ENCODE measurements at places on chromosomes 13 and 19.
A peak's percentile ranks its signal among the peaks of the same experiment; 100 is the strongest.

DNA sequence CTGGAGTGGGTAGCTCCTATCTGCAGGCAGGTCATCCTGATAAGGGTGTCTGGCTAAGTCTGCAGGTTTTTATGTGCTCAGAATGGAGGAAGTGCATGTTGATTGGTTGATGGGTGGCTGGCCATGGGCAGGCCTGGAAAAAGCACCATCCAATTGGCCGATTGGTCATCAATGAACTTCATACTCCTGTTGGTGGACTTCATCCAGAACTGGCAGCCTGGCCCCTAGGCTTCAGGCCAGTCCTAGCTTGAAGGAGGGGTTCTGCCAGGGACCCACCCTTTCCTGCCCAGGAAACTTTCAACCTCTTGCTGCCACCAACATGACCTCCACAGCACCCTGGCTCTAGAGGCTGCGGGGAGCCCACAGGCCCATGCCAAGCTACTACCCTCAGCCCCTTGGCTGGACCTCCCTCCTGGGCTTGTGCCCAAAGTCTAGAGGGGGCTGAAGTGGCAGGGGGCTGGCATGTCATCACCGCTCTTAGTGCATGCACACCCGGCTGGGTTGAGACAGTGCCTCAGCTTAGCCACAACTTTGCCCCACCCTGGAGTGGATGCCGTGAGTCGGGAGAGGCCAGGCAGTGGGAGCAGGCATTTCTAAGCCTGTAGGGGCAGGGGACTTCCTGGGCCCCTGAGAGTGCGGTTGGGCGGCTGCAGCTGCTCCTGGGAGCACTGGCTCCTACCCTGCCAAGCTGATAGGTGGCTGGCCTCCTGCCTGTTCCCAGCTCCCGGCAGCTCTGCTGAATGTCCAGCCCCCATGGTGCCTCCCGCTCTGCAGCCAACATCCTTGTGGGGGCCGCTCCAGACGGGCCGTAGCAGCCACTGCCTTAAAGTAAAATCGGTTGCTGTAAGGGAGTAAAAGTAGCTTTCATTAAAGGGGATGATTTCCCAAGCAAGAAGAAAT lies 13.2 kb downstream of the DNAJC15 start:
- no peak for DNase-seq

DNA sequence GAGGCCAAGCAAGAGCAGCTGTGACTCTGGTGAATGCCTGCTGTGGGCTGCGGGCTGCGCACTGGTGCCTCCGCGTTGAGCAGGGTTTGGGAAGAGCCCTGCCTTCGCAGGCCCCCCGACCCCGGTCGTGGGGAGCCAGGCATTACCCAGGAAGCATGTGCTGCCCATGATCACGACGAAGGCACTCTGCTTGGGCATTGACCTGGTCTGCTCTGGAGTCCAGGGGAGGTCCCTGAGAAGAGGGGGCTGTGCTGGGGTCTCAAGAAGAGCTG lies 19.2 kb downstream of the RANBP3 start:
- no peak for DNase-seq

- no peak for DNase-seq
Observed at GRCh38 chr13:46554951-46555350, 2.0 kb downstream of the LRCH1 start.

- no peak for DNase-seq
Observed at GRCh38 chr13:70612881-70613280, 504.6 kb upstream of the KLHL1 start.

- DNase-seq = no peak
Observed at GRCh38 chr13:85737952-85738351, 61.3 kb downstream of the SLITRK6 start.

DNA sequence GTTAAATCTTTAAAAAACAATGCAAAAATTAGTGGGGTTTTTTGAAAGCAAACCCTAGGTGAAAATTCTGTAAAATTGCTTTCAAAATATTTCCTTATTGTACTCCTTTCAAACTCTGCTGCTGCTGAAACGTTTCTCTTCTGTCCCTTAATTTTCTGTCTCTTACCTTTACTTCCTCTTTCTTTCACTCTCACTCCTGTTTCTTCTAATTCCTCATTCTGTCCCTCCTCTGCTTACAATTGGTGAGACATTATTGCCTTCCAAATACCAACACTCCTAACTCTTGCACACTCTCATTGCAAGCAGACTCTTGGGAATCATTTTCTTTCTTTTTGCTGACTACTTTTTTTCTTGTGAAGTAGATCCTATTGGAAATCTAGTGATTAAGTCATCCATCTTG lies 685.6 kb upstream of the SLITRK1 start:
- no peak for DNase-seq

DNA sequence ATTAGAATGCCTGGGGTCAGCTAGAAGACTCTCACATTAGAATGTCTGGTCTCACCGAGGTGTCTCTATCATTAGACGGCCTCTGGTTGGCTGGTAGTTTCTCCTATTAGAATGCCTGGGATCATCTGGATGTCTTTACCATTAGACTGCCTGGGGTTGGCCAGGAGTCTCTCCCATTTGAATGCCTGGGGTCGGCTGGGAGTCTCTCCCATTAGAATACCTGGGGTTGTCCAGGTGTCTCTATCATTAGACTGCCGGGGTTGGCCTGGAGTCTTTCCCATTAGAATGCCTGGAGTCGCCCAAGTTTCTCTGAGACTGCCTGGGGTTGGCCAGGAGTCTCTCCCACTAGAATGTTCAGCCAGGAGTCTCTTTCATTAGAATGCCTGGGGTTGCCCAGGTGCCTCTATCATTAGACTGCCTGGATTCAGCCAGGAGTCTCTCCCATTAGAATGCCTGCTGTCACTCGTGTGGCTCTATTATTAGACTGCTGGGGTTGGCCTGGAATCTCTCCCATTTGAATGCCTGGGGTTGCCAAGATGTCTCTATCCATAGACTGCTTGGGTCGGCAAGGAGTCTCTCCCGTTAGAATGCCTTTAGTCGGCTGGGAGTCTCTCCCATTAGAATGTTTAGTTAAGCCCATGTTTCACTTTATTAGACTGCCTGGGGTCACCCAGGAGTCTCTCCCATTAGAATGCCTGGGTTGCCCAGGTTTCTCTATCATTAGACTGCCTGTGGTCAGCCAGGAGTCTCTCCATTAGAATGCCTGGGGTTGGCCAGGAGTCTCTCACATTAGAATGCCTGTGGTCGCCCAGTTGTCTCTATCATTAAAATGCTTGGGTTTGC lies 1467.8 kb downstream of the UQCRFS1 start:
- no peak for DNase-seq

DNA sequence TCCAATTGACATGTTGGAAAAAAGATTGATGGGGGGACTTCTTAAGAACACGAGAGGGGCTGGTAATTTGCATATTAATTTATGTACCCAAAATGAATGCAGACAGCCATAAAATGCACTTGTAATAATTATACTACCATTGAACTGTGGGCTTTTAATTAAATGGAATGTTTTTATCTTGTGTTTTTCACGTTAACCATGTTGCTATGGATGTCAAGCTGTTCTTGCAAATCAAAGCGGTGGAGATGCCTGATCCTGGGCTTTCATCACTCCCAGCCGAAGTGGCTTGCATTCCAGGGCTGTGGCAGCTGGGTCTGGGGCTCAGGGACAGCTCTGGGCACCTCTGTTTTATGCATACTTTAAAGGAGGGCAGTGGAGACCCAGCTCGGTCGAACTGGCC lies 179.4 kb upstream of the TMTC4 start:
- DNase-seq = no peak

DNA sequence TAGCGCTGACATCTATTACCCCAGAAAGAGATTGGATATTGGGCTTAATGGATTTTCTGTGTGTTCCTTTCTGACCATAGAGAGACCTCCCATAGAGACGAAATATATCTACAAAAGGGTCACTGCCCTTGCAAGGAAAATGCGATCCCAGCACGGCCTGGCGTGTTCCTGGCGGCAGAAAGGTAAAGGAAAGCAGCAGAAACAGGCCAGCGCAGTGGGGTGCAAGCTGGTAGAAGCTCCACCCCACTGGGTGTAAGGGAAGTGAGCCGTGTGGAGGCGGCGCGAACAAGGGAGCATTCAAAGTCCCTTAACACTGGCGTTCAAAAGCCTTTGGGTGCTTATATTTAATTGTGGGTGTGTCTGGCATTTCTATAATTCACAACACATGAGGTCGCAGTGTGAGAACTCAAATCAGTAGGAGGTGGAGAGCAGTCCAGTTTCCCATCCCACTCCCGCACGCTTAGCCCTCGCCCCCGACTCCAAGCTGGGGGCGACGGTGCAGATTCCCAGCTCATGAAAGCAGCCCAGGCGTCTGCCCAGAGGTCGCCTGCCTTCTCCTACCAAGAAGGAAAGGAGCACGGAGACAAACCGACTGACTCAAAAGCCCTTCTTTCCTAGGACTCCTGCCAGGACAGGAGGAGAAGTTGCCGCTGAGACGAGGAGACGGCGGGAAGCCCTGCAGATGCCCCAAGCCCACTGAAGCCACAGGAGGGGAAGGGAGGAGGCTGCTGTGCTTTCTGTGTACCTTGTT lies 478.4 kb downstream of the FOXO1 start:
- DNase-seq = peak; percentile 37

DNA sequence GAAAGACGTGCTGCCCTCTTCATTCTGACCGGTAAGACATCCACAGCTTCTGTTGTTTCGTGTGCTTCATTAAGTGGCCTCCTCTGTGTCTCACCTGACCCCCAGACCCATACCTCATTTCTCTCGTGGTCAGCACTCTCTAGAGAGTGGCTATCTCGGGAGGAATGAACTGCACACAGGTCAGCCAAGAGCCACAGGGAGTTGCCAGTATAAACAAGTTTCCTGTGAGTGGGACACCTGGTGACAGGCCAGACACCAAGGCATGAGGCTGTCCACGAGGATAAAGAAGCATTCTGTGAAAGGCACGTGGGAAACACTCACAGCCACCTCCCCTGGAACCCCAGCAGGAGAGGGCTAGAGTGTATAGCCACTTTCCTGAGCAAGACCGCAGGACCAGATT lies 115.8 kb downstream of the NUFIP1 start:
- no peak for DNase-seq

DNA sequence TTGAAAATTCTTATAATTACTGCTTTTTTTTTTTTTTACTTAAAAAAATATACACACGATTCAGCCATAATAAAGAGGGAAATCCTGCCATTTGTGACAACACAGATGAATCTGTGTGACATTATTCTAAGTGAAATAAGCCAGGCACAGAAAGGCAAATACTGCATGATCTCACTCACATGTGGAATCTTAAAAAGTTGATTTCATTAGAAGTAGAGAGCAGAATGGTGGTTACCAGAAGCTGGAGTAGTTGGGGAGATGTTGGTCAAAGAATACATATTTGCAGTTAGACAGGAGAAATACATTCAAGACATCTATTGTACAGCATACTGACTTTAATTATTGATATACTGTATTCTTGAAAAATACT lies 116.2 kb downstream of the KLF12 start:
- no peak for DNase-seq

DNA sequence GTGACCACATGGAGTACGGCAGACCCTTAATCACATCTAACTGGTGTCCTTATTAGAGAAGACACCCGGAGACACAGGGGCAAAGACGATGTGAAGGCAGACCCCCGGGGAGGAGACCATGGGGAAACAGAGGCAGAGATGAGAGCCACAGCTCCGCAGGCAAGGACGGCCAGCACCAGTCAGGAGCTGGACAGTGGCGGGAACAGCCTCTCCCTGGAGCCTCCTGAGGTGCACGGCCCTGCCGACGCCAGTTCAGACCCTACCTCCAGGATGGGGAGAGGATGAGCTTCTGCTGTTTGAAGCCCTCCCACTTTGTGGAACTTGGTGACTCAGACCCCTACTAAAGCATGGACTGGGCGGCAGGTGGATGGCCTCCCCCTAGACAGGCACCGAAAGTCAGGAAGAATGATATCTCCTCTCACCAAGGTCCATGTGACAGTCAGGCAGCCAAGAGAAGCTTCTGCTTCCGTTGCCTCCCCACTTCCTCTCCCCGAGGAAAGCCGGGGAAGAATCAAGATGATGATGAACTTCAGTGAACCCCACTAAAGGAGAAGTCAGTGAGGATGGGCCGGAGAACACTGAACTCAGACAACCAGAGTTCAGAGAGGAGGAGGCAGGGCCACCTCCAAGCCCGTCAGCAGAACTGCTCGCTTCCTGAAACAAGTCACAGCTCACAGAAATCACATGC lies 25.4 kb downstream of the RAB20 start:
- DNase-seq = no peak

GRCh38 chr19:15986701-15987100 lies 37.9 kb downstream of the OR10H4 start:
- no peak for DNase-seq

DNA sequence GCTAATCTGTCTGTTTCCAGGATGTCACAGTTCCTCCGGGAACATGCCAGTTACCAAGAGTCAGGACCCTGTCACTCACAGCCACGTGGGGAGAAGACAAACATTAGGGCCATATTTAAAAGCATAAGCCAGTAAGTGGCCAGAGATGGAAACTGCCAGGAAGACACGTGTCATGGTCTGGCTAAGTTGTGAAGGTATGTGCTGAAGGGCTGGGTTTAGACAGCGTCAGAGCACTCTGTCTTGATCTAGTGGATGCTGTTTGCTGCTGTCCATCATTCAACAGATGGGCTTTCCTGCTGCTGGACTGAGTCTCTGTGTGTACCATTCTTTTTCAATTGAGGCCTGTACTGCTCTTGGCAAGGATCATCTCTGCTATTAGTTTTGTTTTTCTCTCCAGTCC lies 128.6 kb downstream of the HS6ST3 start:
- no peak for DNase-seq

GRCh38 chr13:28451482-28452217 lies 43.3 kb downstream of the FLT1 start:
- no peak for DNase-seq

DNA sequence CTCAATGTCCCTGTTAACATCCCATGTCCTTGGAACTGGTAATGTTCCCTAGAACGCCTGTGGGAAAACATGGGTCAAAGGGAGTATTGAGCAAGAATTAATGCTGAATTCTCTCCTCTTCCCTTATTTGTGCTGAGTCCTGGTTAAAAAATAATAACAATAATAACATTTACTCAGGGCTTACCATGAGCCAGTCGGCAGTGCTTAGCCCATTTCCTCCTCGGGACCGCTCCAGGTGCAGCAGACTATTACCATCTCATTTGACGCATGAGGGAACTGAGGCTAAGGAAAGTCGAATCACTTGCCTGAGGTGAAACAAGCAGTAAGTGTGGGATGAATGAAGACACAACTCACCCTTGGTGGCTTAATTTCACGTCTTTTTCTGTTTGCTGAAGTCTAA lies 33.6 kb upstream of the SLC15A1 start:
- no peak for DNase-seq

- no peak for DNase-seq
Observed at GRCh38 chr19:33486407-33486806, 35.2 kb downstream of the PEPD start.

DNA sequence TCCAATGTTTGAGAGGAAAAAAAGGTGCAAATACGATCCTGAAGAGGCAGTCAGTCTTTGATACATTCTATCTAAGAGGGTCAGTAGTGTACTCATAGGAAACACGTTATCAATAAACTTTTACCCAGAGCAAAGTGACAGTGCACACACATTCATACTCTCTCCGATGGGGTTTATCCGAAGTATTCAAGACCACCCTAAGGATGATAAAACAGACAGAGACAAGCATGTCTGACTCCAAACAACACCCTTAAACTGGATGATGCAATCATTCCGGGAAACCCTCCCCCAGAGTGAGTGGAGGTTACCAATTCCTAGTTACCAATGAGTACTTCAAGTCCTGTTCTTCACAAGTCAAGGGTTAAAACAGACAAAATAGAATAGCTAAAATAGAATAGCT lies 79.1 kb downstream of the DNAJC3 start:
- DNase-seq = no peak

GRCh38 chr19:51681286-51681941 lies 11.7 kb upstream of the SPACA6 start:
- DNase-seq = no peak

- no peak for DNase-seq
Observed at GRCh38 chr13:102564564-102564963, 32.2 kb upstream of the TPP2 start.

GRCh38 chr13:44318161-44318560 lies 55.5 kb upstream of the SERP2 start:
- no peak for DNase-seq
